ENCODE measurements at places on chromosomes 3 and 15.

GRCh38 chr3:10292505-10293419 lies at the start of gene GHRL:
TSS of gene GHRL (minus strand) at chr3:10292947. CDS start at chr3:10290180, 2,767 bp downstream.
- no peak for DNase-seq

- no peak for DNase-seq
These were observed 66.8 kb upstream of the BLM start for GRCh38 chr15:90650117-90650955.

GRCh38 chr3:411226-411625 lies 214.7 kb downstream of the CHL1 start:
- no peak for DNase-seq

DNA sequence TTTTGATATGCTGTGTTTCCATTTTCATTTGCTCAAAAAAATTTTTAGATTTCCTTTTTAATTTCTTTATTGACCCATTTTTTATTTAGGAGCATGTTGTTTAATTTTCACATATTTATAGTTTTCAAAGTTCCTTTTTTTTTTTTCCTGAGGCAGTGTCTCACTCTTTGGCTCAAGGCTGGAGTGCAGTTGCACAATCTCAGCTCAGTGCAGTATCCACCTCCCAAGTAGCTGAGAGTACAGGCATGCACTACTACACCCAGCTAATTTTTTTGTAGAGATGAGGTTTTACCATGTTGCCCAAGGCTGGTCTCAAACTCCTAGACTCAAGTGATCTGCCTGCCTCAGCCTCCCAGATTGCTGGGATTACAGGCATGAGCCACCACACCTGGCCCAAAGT lies 36.2 kb downstream of the PFN2 start:
- DNase-seq: no peak

DNA sequence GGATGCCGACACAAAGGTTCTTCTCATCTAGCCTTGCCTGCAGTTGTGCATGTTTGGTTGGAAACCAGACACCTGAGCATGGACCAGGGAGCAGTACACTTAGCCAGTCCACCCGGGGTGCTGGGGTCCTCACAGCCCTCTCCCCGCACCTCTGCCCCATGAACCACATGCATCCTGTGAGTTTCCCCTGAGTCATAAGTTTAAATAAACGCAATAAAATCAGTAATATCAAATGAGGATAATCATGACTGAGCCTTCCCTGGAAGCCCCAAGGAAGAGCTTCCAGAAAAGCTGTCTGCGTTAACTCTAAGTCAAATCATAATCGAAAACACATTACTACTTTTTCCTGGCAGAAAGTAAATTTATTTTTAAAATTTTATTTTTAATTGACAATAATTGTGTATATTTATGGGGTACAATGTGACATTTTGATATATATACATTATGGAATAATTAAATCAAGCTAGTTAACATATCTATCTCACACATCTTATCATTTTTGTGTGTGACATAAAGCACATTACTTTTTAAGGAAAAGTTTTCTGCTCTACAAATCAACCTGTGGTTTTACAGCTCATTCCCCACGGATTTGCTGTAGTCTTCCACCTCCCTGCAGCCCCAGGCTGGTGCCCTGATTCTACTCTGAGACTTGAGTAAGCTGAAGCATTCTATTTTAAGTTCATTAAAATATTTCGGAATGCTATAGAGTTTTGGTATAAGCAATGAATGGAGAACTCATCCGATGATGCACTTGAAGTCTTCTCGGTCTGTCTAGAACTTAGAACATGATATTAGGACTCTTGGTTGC lies 166.0 kb upstream of the EIF1B start:
- no peak for DNase-seq

- peak; percentile 4 for DNase-seq
These were observed 767 bp downstream of the EPM2AIP1 start for GRCh38 chr3:36991923-36992805.

All from stimulated activated CD4-positive, alpha-beta T cell treated with anti-CD3 and anti-CD28 coated beads, Interleukin-1b, Interleukin-23, amount 100 ng/mL, for 24 hours (primary cell).